BE2C (cell line): ENCODE measurements at places on chromosomes 13 and 19.
A peak's percentile ranks its signal among the peaks of the same experiment; 100 is the strongest.

- DNase-seq = no peak
Observed at GRCh38 chr19:35621708-35622107, 7.1 kb upstream of the RBM42 start.

DNA sequence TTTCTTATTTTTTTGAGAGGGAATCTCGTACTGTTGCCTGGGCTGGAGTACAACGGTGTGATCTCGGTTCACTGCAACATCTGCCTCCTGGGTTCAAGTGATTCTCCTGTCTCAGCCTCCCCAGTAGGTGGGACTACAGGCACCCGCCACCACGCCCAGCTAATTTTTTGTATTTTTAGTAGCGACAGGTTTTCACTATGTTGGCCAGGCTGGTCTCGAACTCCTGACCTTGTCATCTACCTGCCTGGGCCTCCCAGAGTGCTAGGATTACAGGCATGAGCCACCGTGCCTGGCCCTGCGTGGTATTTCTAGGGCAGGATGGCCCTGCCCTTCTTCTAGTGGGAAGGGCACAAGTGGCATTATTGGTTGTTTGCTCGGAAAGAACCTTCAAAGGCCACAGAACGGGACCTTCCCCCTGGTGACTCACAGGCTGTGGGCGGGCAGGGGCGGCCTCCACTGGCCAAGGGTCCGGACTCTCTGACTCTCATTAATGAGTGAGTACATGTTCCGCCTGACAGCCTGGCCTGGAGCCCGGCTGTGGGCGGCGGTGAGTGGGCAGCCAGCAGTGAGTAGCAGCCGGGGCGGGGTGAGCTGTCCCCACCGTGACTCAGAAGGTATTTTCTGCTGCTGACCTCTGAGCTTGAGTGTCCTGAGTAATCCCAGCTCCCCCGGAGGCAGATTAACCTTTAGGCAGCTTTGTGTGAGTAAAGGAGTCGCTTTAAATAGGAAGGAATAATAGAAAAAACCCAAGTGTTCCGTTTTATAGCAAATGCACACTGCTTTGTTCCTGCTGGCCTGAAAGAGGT, 5.1 kb downstream of the DOT1L start:
- DNase-seq = peak; percentile 88

DNA sequence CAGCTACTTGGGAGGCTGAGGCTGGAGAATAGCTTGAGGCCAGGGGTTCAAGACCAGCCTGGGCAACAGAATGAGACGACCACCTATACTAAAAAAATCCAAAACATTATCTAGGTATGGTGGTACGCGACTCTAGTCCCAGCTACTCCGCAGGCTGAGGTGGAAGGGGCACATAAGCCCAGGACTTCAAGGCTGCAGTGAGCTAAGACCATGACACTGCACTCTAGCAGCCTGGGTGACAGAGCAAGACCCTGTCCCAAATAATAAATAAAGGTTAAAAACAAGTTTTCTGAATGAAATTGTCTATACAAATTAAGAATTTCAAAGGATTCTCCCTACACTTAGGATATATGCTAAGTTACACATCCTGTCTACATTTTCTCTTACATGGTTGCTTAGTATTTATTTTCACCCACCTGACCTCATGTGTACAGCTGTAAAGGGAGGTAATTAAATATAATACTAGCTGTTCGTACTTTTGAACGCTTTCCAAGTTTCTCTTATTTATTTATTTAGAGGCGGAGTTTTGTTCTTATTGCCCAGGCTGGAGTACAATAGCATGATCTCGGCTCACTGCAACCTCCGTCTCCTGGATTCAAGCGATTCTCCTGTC, 1.6 kb downstream of the SLC25A30 start:
- no peak for DNase-seq

DNA sequence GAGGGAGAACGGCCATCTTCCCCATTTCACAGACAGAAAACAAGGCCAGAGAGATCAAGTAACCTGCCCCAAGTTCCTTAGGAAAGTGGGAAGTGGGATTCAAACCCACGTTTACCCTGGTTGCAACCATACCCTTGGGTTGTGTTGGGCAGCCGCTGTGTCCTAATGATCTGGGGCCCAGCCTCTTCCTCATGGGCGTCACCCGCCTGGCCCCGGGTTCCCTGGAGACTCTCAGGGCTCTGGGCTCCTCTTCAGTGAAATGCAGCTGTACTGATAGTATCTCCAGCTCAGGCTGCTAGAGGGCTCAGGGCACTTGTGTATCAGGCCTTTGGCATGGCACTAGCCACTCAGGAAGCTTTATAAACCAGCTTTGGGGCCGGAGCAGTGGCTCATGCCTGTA, 9.8 kb downstream of the TMED1 start:
- DNase-seq = peak; percentile 88

DNA sequence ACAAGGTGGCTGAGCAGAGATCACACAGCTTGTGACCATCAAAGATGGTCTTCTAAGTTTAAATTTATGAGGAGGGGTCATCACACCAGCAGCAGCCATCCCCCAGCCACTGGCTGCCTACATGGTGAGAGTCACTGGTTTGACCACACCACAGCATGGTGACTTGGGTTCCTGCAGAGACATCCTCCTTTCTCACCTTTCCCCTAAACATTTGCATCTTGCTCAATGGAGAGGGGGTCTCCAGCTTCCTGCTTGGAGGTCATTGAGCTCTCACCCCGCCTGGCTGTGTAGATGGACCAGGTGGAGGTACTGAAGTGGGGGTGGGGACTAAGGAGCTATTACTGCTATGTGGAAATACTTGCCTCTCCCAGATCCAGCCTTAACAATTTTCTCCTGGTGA, 247.6 kb upstream of the ARGLU1 start:
- DNase-seq = no peak

DNA sequence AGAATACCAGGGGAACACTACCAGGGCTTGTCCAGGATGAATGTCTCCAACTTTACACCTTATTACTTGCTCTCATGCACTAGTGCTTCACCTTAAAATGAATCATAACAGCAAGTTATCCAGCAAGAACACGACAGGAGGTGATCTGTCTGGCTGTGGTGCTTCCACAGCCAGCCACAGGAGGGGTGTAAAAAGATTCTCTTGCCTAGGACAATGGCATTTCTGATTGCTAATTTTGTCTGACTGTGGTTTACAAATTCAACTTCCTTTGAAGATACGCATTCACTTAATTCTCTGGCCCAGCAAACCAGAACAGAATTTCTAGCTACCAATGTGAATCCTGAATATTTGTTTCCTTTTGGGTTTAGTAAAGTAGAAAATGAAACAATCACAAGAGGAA, 23.1 kb upstream of the COG3 start:
- DNase-seq = no peak

DNA sequence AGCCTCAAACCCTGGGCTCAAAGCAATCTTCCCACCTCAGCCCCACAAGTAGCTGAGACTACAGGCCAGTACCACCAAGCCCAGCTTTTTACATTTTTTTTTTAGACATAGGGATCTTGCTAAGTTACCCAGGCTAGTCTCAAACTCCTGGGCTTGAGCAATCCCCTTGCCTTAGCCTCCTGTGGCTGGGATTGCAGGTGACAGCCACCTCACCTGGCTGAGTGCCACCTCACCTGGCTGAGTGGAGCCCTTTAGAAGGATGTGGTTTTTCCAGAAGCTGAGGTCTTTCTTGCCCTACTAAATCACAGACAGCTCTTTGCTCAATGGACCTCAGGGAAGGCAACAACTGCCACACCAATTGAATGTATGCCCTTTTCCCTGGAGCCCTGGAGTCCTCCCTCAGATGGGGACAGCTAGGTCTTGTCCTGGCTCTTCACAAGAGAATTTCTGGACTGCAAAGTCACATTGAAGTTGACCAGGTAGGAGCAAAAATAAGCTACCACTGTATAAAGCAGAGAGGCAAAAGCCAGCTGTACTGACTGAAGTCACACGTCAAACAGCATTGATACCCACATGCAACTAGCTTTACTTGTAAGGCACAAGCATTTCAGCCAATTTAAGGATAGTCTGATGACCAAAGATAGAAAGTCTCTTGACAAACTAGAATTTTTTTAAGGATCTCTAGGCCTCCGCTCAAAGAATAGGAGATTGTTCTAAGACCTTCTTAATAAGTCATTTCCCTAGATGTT, 14.0 kb downstream of the PDX1 start:
- no peak for DNase-seq

DNA sequence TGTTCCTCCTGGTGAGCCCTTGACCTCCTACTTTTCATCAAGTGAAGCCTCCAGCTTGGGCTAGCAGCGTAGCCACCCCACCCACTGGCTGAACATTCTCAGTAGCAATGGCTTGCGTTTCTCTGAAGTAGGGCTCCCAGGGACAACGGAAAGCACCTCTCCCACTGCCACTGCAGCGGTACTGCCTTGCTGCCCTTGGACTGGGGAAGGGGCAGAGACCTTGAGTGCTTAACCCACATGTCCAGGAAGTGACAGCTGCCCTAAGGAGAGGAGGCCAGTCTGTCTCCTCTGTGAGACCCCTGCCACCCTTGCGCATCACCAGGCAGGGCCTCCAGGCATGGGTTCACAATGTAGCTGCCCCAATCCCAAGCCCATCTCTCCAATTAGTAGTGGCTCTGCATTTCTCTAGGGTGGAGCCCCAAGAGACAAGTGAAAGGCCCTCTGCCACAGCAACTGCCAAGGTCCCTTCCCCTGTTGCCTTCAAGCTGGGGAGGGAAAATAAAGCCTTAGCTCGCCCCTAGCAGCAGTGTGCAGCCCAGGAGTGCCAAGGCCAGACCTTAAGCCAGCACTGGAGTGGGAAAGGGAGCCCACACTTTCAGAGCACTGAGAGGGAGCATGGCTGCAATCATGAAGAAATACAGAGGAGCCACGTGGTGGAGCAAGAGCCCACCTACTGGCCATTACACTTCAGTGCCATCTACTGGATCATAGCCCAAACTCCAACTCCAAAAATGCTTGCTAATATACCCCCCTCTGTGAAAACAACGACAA, 175.9 kb upstream of the TRPC4 start:
- peak; percentile 32 for DNase-seq

GRCh38 chr13:102234618-102235017, 167.2 kb downstream of the FGF14 start:
- no peak for DNase-seq

DNA sequence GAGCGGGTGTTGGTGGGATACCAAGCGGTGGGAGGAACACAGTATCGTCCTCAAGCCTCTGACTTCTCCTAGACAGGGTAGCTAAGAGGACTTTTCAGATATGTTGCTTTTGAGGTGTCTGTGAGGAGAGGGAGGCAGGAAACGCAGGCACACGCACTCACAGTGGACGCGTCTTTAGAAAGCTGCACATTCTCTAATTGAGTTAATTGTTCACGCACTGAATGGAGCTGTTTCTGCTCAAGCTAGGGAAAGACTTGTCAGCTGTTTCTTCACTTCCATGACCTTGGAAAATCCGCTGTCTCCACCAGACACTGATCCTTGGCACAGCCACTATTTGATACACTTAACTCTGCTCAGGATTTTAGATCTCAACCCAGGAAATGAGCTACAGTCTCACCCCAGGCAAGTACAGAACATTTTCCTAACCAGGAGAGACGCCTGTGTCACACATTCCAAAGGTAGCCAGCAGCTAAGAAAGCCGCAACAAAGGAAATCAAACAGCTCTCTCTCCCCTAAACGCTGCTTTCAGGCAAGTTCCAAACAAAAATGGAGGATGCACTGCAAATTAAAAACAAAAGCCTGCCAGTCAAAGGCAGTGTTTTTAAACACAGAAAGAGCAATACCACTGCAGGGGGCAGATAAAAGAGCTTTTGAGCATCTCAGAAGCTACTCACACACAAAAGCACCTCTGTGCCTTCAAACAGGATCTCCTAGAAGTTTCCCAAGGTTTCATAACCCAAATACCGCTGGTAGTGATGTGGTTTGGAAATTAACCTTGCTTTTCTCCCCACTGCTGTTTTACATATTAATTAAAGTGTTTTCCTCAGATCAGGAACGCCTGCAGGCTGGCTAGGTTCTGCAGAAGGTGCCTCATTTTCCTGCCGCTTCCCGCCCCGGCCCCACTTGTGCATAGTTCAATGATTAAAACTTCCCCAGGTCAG, 57.3 kb downstream of the IRS2 start:
- DNase-seq = no peak

DNA sequence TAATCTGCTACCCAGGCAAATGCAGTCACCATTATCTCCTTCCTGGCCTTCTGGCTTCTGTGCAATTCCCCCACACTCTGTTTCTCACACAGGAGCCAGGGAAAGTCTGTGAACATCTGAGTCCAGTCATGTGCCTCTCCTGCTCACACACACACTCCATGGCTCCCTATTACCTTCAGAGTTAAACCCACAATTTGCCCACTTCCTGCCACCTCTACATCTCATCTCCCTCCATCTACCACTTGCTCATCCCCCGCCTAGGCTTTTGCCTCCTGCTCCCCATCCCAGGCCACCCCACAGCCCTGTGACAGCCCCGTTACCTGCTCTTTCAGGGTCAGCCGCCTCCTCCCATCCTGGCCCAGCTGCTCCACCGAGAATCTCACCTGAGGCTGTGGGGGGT, 13.5 kb downstream of the IL12RB1 start:
- no peak for DNase-seq

DNA sequence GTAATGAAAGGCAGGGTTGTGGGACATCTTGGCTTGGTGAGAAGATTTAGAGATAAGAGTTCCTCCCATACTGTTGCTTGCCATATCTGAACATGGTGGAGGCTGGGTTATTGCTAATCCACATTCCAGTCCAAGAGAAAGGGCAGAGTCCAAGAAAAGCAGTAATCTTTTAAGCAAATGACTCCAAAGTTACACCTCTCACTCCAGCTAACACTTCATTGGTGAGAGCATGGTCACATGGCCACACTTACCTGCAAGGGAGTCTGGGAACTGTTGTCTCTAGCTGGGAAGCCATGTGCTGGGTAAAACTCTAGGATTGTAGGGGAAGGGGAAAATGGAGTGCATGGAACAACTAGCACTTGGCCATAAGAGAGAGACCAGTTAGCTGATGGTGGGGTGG, 5.6 kb downstream of the C19orf81 start:
- no peak for DNase-seq

GRCh38 chr13:113144255-113144629, 14.2 kb upstream of the PROZ start:
- no peak for DNase-seq

GRCh38 chr19:38819231-38819920, 6.6 kb upstream of the LGALS4 start:
- no peak for DNase-seq

DNA sequence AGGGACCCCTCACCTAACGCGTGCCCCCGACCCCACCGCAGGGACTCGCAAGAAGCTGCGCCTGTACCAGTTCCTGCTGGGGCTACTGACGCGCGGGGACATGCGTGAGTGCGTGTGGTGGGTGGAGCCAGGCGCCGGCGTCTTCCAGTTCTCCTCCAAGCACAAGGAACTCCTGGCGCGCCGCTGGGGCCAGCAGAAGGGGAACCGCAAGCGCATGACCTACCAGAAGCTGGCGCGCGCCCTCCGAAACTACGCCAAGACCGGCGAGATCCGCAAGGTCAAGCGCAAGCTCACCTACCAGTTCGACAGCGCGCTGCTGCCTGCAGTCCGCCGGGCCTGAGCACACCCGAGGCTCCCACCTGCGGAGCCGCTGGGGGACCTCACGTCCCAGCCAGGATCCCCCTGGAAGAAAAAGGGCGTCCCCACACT, 4.7 kb upstream of the MYBPC2 start:
- no peak for DNase-seq

- DNase-seq = no peak
Observed at GRCh38 chr13:32390048-32390447, 37.9 kb downstream of the N4BP2L1 start.
